ENCODE measurements at places on chromosomes 6 and 20. TPM values are rescaled to one million over a fixed set of nuclear protein-coding genes. Genes with fewer than 3 reads are reported as not detected.

The BTN1A1 gene
- not detected for total RNA-seq

The GPR31 gene
- total RNA-seq = not detected

The ADTRP gene
- 2.3 TPM for total RNA-seq

The ACTL10 gene
- total RNA-seq = 0.93 TPM

The PROCR gene
- 103 TPM for total RNA-seq

The SLC22A16 gene
- total RNA-seq = 1.4 TPM

The GSTA3 gene
- total RNA-seq = not detected

All from mesenteric fat pad (tissue), 1 donor.